Stimulated activated CD8-positive, alpha-beta memory T cell treated with anti-CD3 and anti-CD28 coated beads, Interleukin-12 subunit alpha, Interleukin-12 subunit beta, amount 100 ng/mL, for 4 hours (primary cell): ENCODE measurements at places on chromosomes 13 and 19.

- DNase-seq: no peak
These were observed 1.2 kb downstream of the LYPD3 start for GRCh38 chr19:43464134-43464775.

DNA sequence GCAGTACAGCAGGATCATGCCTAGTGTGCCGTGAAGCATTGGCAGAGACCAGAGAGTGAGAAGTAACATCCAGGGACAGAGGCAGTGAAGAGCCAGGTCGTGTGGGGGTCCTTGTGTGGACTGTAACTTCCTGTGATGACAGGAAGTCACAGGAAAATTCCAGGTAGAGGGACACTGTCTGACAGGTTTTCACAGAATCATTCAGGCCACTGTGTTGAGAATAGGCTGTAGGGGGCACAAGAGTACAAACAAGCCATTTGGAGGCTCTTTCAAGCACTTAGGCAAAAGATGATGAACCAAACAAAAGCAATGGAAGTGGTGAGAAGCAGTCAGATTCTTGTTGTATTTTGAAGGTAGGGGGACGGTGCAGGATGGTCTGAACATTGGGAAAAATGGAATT lies 46.4 kb downstream of the N4BP2L1 start:
- DNase-seq: no peak

GRCh38 chr13:76474356-76474755 lies 411.8 kb downstream of the KCTD12 start:
- DNase-seq: no peak

- DNase-seq: no peak
These were observed 1193.8 kb downstream of the SLITRK1 start for GRCh38 chr13:82688400-82688994.

GRCh38 chr19:40717880-40718773 lies 1.2 kb downstream of the ITPKC start:
- no peak for DNase-seq

DNA sequence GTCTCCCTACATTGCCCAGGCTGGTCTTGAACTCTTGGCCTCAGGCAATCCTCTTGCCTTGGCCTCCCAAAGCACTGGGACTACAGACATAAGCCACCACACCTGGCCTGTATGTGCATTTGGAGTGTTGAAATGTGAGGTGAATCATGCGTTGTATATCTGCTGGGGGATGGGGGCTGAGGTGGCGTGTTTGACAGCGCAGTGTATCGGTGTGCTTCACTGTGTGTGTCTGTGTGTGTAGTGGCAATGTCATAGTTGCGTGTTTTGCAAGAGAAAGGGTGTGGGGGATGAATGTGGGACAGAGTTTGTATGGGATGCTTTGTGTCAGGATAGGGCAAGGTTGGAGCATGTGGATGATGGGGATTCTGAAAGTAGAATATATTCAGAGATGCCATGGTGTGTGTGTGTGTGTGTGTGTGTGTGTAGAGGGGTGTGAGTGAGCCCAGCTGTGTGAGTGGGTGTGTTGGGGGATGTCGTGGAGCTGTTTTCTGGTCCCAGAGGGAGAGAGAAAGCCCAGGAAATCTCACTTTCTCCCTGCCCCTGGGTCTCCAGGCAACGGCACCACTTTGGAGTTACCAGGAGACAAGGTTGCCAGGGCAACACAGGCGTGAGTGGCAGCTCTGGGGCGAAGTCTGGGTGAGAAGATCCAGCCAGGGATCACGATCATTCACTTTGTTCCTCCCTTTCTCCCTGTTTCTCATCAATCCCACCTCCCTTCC lies 1.1 kb upstream of the SWSAP1 start:
- no peak for DNase-seq
